ENCODE measurements at places on chromosomes 2 and 18.

DNA sequence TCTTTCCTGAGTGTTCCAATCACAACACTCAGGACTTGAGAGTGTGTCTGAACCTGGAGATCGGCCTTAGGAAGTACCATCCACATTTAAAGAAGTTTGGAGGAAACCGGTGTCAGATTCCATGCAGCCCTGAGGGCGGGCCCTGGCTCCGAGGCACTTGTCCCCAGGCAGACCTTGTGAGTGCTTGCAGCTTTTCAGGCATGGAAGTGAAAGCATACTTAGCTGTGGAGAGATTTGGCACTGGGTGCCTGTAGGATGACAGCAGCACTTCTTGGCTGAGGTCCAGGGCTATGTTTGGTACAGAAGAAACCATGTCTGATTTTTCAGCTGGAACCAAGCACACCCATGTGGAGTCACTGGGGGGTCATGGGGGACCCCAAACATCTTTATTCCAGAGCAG, 230.8 kb downstream of the SEPTIN10 start:
- peak; percentile 67 for DNase-seq

DNA sequence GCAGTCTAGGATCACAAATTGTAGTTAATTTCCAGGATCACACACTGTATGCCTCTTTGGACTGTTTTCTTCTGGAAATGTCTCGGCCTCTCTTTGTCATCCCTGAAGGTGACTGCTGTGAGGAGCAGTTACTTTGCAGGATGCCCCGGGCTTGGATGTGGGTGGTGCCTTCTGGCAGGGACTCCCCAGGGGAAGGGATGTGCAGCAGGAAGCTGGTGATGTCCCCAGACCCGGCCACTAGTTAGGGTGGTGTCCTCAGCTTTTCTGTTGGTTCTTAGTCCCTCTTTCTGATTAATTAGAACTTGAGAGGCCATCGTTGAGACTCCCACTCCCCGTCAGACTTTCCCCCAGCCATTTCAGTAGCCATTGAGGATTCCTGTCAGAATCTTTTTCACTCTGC, 286.6 kb upstream of the HDAC4 start:
- DNase-seq: no peak

GRCh38 chr2:55236992-55237543, 4.6 kb downstream of the RPS27A start:
- no peak for DNase-seq

- DNase-seq: no peak
These were observed 285.9 kb downstream of the CTNNA2 start for GRCh38 chr2:79798776-79799175.

DNA sequence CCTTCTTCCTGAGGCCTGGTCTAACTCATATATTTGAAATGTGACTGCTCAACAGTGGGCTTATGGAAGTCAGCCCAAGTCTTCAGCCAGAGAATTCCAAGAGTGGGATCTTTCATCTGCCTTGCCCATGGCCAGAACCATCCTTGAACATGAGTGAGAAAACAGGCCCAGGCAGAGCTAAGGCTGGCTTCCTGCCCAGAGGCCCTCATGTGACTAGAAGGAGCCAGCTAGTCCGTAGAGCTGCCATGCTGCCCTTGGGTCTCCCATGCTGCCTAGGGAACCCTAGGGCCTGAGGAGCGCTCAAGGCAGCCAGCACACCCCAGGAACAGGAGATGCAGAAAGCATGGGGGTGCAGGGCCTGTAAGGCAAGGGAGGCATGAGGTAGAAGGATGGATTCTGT, 203.6 kb downstream of the FHOD3 start:
- DNase-seq: no peak

GRCh38 chr2:219559156-219559915, 12.0 kb downstream of the OBSL1 start:
- no peak for DNase-seq

- DNase-seq: no peak
These were observed 4.7 kb upstream of the ZNF516 start for GRCh38 chr18:76499637-76500340.

DNA sequence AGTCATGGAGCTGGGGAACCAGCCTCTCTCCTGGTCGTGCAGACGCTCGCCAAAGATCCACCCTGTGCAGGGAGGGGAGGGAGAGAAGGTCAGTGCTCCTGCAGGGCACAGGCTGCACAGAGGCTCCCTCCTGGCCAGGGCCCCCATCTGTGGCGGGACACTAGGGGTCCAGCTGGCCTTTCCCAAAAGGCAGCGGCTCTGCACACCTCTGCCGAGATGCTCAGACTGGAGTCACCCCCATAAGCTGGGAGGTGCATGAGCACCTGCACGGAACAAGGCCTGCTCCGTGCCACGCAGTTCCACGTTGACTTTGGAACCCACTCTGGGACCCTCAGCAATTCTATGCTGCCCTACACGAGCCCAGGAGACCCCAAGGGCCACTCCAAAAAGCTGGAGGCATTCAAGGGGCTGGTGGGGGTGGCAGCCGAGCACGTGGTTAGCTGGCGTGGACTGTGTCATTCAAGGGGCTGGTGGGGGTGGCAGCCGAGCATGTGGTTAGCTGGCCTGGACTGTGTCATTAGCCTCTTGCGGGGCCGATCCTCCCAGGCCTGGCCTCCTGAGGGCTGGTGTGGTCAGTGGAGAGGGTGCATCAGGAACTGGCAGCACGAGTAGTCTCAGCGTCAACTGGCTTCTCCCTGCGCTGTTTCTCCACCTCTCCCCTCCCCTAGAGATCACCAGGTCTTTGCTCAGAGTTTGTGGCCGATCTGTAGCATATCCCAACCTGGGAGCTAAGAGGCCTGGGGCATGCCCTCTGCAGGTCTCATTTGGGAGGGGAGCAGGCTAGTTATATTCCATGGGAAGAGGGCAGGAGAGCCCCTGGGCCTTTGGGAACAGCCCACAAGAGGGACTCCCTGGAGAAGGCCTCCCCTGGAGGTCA, 9.8 kb downstream of the SNORC start:
- no peak for DNase-seq

- DNase-seq: no peak
These were observed 17.7 kb downstream of the CNDP2 start for GRCh38 chr18:74513883-74514205.

DNA sequence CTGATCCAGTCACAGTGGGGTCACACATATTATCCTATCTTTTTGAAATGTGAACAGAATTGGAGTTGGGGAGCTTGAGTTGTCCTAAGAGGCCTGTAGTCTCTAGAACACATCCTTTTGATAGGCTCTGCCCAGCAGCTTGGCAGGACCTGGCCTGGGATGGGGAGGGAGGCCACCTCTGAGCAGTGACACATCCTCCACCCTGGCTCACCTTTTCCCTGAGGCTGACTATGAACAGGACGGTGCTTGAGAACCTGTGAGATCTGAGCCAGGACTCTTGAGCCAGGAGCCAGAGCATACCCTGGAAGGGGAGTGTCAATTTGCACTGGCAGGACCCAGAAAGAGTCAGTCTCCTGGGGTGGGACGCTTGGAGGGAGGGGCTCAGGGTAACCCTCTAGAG, 17.7 kb upstream of the ATP6V1B1 start:
- no peak for DNase-seq

DNA sequence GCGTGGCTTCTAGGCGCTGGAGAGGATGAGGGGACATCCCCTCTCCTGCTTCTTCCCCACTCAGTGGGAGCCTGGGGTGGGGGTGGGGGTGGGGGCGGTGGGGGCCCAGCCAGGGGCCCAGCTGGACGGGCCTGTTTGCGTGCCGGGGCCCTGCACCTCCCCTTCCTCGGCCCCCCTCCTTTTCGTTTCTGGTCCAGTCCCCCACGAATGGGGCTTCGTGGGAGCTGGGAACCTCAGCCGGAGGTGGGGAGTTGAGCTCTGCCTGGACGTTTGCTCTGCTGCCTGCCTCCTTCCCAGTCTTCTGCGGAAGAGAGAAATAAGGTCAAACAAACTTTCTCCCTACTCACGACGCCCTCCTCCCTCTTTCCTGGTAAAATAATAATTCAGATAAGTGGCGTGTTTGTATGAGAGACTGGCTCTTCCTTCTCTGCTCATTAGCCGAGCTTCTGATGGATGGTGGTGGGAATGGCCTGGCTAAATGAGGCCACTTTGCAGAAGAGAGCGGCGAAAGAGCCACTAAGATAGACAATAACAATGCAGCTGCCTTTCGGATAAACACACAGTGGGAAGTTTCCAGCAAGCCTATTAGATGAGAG, 782 bp downstream of the MTA3 start:
- DNase-seq: peak; percentile 29

GRCh38 chr2:119481501-119482455, 42.5 kb downstream of the SCTR start:
- no peak for DNase-seq

- DNase-seq: no peak
These were observed 49.9 kb upstream of the PNPT1 start for GRCh38 chr2:55743583-55743982.

DNA sequence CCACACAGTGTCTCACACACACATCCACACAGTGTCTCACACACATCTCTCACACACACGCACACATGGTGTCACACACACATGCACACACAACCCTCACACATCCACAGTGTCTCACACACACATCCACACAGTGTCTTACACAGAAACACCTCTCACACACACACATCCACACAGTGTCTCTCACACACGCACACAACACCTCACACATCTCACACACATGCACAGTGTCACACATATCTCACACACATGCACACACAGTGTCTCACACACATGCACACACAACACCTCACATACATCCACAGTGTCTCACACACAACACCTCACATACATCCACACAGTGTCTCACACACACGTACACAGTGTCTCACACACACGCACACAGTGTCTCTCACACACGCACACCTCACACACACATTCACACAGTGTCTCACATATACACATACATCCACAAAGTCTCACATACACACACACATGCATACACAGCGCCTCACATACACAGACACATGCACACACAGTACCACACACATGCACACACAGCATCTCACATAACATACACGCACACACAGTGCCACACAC, 473.9 kb upstream of the HS6ST1 start:
- no peak for DNase-seq

- DNase-seq: no peak
These were observed 7.0 kb downstream of the TAF4B start for GRCh38 chr18:26233208-26233607.

DNA sequence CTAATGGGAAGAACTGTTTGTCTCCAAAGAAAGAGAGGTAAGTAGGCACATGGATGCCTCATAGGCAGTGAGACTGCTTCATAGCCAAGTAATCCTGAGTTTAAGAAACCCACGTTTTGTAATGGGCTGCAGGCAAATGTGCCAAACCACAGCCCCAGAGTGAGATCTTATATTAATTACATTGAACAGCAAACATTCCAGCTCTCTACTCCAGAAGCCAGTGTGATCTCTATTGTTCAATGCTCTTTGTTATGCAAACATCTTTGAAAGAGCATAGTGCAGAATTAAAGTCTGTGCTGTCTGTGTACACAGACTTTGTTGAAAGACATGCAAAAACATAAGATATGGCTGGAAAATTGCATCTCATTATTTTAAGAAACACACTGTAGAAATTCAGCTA, 720.8 kb upstream of the REG3G start:
- no peak for DNase-seq

GRCh38 chr2:158932131-158932645, 36.3 kb upstream of the TANC1 start:
- DNase-seq: peak; percentile 42

DNA sequence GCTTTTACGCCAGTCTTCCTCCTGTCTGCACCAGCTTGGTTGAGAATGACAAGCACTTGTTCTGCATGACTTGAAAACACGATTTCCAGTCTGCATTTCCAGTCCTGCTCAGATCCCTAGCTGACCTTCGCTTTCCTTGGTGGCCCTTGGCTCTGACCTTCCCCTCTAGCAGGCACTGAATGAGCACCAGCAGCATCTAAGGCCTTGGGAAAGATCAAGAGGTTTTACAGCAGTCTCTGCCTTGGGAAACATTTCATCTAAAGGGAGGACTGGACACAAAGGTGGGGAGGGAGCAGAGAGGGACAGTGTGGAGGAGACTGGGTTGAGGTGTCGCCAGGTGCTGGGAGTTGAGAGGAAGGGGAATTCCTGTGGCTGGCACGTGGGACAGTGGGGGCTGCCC, 30.5 kb downstream of the NTSR2 start:
- DNase-seq: no peak

Data from dermis blood vessel endothelial cell (primary cell).